ENCODE measurements at places on chromosomes 7 and 10.

GRCh38 chr7:114922652-114923402 is 933 bp downstream of the MDFIC start:
- DNase-seq: no peak

- DNase-seq: no peak
These were observed 47.4 kb upstream of the SH2B2 start for GRCh38 chr7:102239206-102239820.

GRCh38 chr7:117231047-117231359 is 91.9 kb downstream of the WNT2 start:
- no peak for DNase-seq

DNA sequence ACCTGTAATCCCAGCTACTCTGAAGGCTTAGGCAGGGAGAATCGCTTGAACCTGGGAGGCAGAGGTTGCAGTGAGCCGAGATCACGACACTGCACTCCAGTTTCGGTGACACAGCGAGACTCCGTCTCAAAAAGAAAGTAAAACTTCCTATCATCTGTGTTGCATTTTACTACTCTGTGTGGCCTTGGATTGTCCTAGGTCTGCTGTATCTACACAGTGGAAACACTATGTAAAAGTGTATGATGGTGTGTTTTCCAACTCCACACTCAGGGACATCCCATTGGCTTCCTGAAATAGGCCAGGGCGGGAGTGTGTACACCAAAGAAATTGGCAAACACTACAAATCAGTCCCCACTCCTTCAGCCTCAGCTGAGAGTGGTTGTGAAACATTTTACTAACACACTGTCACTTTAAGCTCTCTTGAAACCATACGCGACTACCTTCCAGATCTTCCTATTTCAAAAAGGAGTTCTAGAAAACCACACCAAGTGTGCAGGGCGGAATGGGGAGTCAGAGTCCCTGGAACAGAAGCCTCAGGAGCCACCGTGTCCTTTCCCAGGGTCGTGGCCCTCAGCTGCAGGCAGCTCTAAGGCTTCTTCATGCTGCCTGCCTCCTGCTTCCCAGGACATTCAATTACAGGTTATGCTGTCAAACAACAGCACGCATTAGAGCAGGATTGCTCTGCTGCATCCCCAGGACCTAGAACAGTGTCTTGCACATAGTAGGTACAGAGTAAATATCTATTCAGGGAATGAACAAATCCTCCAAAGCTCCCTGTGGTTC is 275.4 kb downstream of the PARD3 start:
- DNase-seq: no peak

- no peak for DNase-seq
These were observed 53.3 kb upstream of the SAMD8 start for GRCh38 chr10:75058161-75058560.

DNA sequence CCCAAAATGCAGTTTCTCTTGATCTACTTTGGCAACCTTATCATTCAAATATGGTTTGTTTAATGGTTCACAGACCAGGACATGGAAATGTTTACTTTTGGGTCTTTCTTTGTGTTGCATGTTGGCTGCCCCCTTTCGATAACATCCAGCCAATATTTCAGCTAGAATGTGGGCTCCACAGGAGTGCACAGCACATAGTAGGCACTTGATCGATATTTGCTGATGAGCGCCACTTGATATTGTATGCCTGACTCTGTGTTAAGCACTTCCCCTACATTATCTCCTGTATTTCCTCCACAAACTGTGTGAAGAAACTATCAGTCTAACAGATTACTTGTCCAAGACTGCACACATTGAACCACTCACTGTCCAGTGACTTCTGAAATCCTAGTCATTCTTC is 60.2 kb downstream of the SMURF1 start:
- no peak for DNase-seq

GRCh38 chr7:138204982-138205298 is 128.7 kb downstream of the AKR1D1 start:
- DNase-seq: no peak

DNA sequence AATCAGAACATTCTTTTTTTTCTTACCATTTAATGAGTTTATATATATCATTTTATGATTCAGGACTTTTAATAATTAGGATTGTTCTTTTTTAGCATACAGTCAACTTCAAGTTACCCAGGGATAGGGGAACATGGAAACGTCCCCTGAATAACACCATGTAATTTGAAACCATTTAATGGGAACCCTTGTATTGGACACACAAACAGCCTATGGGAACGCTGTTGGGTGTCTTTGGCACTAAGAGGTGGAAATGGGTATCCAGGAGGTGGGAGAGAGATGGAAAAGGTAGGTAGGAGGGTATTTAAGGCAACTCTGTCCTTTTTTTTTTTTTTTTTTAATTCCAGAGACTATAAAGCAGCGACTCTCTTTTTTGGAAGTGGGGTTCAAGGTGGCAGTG is 2.6 kb downstream of the LUC7L2 start:
- DNase-seq: no peak

DNA sequence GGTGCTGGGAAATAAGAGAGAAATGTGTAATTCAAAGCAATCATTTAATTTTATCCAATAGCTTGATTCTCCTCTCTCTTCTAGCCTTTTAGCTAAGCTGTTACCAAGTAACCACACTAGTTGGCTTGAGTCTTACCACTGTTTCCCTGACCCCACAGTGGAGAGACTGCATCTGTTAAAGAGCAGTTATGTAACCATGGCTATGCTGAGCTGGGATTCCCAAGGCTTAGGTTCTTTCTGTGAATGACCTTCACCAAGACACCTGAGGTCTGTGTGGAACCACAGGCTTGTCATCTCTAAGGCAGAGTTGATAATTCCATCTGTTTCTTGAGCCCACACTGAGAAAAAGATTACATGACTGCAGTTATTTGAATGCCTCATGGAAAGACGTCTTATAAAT is 47.7 kb upstream of the ATRNL1 start:
- no peak for DNase-seq

DNA sequence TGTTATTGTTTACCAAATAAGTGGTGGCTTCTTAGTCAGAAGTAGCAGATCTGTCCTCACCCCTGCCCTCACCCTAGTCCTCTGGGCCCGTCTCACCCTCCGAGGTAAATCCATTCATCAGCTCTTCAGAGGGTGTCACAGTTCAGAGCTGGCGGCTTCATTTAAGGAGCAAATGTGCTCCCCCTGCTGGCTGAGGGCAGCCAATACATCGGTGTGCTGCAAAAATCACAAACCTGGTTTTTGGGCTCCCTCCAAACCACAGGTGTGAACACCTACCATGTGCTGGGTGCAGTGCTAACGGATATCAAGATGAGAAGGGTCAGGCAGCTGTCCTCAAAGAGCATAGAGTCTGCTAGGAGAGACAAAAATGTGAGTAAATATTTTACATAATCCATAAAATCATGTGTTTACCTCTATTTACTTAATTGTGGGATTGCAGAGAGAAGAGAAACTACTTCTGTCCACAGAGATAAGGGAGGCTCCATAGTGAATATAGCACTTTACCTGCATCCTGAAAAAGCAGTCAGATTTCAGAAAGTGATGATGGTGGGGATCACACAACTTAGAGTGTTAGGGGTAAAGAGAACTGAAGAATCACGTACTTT is 15.5 kb upstream of the CRTAC1 start:
- DNase-seq: no peak

GRCh38 chr10:62492012-62492869 is 118.1 kb downstream of the ZNF365 start:
- DNase-seq: no peak

- DNase-seq: no peak
These were observed 180.3 kb upstream of the SHH start for GRCh38 chr7:155992538-155992937.

- DNase-seq: no peak
These were observed 147.9 kb downstream of the DGKB start for GRCh38 chr7:14754631-14755030.

- DNase-seq: no peak
These were observed 148.4 kb upstream of the KAT6B start for GRCh38 chr10:74677951-74678350.

DNA sequence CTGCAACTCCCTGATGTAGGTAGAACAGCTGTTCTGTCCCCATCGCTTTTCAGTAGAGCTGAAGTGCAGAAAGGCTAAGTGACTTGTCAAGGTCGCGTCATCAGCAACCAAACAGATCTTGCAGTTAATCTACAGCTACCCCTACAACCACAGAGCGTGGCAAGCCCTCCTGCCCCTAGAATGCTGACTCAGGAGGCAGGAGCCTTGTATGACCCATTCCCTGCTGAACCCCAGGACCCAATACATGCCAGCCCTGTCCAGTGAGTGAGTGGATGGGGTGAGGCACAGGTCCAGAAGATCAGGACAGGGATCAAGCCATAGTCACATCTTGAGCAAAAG is 26.6 kb upstream of the GJD4 start:
- DNase-seq: no peak

- no peak for DNase-seq
These were observed 79.3 kb upstream of the AFAP1L2 start for GRCh38 chr10:114483575-114483974.

- no peak for DNase-seq
These were observed 14.6 kb downstream of the PALS2 start for GRCh38 chr7:24587853-24588252.

DNA sequence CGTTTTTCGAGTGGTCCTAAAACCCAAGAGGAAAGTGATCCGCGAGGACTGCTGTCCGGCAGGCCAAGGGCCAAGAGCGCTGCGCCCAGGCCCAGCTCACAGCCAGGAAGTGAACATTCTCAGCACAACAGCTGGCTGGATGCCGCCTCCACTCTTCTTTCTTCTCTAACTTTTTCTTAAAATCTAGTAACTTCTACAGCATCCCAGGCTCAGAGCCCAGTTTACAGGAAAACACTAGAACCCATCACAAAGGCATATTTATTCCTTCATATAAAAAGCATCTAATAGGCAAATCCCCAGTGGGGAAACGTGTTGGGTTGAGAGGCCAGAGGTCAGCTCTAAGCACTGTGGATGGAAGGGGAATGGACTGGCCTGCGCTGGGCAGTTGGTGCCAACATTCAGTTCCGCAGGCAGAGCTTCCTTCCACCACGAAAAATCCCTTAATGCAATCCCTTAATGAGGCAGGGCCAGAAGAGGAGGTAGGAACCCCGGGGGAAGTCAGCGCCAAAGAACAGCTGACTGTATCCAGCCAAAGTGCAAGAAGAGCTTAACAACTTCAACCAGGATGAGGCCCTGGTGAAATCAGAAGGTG is 74.8 kb downstream of the ZRANB1 start:
- no peak for DNase-seq

DNA sequence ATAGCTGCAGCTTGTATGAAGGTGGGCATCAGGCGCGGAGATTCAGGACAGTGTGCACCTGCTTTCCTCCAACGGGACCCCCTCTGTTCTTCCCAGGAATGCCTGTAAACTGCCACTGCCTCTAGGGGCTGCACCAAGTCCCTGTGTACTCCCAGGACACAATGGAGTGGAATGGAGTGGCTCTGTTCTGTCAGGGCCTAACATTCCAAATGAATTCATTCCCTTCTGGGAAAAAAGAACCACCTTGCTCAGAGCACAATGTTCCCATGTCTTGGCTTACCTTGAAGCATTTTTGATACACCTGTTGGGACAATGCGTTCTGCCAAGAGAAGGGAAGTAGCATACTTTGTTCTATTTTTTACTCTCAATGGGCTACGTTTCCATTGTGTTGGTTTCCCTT is 339.4 kb downstream of the FRMD4A start:
- DNase-seq: no peak

DNA sequence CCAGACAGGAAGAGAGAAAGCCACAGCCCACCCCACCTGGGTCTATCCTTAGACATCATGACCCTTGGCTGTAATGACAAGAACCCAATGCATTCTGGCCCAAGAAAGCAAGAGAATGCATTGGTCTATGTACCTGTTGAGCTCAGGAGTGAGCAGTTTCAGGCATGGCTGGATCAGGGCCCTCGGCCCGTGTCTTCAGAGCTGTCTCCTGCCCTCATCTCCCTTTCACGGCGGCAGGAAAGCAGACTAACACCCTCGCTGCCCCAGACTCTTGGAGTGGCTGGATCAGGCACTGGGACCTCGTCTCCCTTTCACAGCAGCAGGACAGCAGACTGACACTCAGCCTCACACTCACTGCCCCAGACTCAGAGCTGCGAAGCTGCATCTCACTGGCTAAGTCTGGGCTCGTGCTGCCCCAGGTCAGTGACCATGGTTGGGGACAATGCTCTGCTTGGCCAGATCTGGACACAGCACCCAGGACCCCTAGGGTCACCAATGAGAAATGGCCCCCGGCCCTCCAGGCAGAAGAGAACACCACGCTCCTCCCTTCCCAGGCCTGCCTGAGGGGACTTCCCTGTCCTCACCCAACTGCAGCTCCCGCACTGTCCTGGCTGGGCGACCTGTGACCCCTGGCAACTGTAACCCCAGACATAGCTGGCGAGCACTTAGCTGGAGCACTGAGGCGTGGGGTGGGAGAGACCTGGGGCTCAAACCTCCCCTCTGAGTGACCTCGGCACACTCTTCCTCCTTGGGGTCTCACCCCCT is 12.9 kb upstream of the PDGFA start:
- no peak for DNase-seq

- no peak for DNase-seq
These were observed 102.6 kb upstream of the SFMBT2 start for GRCh38 chr10:7513455-7513854.

- no peak for DNase-seq
These were observed 25.7 kb upstream of the PDCD4 start for GRCh38 chr10:110845756-110846620.

DNA sequence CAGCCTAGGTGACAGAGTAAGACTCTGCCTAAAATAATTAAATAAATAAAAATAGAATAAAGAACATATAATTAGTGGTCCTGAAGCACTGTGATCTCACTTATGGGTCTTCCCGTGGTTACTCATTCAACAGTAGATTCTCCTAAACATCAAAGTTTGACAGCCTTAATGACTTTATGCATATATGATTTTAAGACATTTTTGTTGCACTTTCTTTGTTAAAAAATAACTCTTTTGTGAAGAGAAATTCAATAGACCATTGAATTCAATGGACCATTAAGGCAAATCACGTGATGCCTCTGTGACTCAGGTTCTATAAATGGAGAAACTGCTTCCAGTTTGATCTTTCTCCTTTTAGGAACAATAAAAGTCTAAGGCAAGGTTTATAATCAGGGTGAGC is 59.6 kb downstream of the ATOH7 start:
- no peak for DNase-seq

GRCh38 chr7:139726485-139726869 is 51.3 kb downstream of the HIPK2 start:
- no peak for DNase-seq

DNA sequence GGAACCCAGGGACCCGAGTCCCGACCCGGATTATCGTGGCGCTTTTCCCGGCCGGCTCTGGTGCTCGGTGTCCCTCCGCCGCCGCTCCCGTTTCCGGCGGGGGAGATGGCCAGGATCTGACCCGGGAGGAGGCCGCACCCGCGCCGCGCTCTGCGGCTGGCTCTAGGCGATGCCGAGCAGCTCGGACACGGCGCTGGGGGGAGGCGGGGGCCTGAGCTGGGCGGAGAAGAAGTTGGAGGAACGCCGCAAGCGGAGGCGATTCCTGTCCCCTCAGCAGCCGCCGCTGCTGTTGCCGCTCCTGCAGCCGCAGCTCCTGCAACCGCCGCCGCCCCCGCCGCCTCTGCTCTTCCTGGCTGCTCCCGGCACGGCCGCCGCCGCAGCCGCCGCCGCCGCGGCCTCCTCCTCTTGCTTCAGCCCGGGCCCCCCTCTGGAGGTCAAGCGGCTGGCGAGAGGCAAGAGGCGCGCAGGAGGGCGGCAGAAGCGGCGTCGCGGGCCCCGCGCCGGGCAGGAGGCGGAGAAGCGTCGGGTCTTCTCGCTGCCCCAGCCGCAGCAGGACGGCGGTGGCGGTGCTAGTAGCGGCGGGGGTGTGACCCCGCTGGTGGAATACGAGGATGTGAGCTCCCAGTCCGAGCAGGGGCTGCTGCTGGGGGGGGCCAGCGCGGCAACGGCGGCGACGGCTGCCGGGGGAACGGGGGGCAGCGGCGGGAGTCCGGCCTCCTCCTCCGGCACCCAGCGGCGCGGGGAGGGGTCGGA is 593 bp downstream of the CDK13 start:
- no peak for DNase-seq
